ENCODE measurements at places on chromosomes 7 and 10.

DNA sequence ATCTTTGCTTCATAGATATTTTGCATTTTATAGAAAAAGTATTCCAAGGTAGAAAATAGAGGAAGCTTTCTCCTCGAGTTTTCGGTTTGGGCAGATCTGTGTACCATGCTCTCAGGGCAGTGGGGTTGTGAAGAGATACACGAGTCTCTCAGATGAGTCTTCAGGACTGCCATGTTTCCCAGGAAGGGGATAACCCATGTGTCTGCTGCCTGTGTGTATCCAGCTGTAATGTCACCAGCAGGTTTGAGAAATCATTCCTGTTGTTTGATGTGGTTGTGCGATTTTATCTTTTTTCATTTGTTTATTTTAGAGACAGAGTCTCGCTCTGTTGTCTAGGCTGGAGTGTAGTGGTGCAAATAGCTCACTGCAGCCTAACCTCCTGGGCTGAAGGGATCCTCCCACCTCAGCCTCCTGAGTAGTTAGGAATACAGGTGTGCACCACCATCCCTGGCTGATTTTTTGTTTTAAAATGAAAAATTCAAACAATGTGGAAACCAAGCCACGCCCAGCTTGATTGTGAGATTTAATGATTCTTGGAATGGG is 48.9 kb downstream of the SNX10 start:
- no peak for DNase-seq

DNA sequence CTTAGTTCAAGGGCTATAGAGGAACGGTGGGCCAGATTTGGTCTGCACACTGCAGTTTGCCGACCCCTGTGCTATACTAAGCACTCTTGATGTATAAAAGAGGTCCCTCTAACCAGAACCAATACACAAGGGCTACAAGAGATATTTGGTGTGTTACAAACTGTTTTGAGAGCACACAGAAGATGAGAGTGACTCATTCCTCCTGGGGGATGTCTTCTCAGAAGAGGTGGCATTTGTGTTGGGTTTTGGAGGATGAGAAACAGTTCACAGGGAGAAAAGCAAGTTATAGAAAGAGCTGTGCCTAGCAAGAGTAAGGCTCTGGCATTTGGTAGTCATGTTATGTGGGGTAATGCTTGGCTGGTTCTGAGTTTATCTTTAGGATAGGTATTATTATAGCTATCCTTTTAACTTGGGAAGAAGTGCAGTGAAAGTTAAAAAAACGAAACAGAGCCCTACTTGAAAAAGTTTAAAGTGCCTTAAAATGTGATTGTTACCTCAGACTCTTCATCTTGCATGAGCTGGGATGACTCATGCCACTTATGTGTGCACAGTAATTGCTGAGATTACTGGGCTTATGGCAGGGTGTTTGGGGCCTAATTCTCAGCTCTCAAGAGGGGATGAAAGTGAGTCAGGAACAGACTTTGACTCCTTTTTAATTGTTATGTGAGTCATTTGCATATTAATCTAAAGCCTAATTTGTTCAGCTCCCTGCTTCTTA is 160.4 kb downstream of the KIF20B start:
- peak; percentile 6 for DNase-seq

DNA sequence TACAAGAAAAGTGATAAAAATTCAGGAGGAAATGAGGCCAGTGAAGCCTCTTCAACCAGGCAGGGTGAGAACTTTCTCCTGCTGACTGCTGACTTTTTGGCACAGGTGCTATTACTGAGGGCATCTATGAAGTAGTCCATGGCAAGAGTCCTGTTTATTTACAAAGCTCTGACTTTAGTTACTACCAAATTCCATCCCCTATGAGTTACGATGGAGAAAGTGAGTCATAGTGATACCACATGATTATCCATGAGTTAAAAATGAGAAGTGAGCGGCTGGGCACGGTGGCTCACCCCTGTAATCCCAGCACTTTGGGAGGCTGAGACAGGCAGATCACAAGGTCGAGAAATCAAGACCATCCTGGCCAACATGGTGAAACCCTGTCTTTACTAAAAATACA is 19.9 kb downstream of the CCDC3 start:
- no peak for DNase-seq

DNA sequence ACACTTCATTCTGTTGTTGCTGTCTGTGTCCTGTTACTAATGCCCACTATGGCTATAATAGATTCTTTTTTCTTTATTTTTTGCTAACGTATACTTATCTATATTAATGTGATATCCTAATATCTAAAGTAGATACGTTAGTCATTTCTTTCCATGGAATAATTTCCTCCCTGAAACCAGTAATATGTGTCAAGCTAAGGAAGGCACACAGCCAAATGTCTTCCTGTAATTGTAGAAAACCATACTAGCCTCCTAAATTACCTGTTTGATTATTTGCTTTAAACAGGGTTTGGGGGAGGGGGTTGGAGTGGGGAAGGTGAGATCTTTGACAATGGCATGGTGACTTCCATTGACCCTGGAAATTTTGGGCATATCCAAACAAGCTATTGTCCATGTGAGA is 56.4 kb downstream of the THNSL1 start:
- DNase-seq, result no peak

DNA sequence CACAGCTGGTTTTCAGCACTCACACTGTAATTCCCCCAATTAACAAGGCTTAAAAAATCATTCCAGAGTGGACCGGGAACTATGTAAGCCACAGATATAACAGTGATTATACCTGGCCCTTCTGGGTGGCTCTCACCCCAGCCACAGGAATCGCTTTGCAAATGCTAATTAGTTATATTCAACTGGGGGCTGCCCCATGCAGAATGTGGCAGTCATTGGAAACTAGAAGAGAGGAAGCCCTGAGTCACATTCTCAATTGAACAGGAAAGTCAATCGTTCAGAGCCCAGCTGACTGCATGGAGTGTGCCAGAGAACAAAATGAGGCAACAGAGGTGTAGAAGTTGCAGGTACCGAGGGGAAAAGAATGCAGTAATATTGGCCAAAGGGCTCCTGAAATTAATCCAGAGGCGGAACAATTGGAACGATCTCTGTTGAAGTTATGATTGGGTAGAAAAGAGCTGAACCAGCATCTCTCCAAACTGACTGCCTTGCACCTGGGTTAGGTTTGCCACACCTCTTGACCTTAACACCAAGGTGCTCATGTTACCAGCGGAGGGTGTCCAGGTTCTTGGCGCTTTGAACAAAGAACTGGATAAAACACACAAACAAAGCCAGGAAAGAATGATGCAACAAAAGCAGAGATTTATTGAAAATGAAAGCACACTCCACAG is 909.7 kb upstream of the AUTS2 start:
- no peak for DNase-seq
